H9 (cell line): ENCODE measurements at places on chromosomes 5 and 9.

DNA sequence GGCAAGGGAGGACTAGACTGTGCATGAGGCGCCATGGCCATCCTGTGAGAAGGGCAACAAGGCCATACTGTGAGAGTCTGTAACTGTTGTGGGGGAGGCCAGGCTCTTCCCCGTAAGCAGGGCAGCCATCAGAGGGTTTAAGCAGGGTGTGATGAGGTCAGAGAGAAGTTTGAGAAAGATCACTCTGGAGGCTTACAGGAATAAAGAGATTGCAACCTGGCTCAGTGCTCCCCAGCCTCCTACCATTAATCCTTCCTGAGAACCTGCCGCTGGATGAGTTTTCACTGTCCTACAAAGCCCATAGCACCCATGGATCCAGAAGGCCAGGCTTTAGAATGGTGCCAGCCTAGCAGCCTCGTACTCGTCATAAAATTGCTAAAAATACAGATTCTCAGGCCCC lies 14.4 kb upstream of the TRMT10B start:
- no peak for DNase-seq

GRCh38 chr5:134427540-134428041 lies 15.9 kb upstream of the CDKN2AIPNL start:
- peak; percentile 70 for DNase-seq

- DNase-seq: no peak
Observed at GRCh38 chr5:143076377-143076776, 306.2 kb downstream of the ARHGAP26 start.

- no peak for DNase-seq
Observed at GRCh38 chr5:7884491-7885267, 15.7 kb downstream of the MTRR start.

GRCh38 chr5:105030153-105030552 lies 1467.6 kb upstream of the NUDT12 start:
- DNase-seq: no peak

- DNase-seq: no peak
Observed at GRCh38 chr9:86962692-86963091, 15.4 kb upstream of the GAS1 start.

GRCh38 chr9:71858102-71858798 lies 52.7 kb downstream of the ABHD17B start:
- no peak for DNase-seq

DNA sequence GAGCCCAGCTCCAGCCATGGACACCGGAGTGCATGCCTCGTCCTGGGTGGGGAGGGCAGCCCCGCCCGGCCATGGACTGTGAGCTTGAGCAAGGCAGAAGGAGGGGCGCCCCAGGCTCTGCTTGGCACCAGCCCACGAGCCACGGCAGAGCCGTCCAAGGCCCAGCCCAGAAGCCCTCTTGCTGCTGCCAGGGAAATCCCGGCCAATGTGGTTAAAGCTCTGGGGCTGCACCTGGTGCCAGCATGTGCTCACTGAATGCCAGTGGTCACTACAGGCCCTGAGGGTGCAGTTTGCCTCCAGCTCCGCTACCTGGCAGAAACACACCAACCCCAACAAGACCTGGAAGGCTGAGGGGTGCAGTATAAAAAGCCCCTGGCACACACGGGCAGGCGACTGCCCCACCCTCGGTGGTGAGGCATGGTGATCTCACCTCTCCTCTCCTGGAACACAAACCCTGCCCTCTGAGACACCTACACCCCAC lies 11.8 kb downstream of the BRD3 start:
- DNase-seq: no peak

DNA sequence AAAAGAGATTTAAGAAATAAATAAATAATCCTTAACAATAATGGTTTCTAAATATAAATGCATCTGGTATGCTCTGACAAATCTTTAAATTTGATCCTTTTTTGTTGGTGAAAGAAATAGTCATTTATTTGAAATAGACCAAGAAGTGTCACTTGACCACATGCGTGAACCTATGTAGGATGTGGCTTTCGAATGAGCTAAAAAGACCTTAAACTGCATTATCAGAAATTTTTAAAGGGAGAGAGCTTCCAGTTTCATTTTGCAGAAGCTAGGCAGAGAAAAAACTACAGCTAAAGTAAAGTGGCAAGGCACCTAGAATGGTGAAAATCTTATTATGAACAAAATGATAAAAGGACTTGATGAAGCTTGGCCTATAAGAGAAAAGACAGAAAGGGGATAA lies 309.2 kb upstream of the EFNA5 start:
- DNase-seq: no peak

DNA sequence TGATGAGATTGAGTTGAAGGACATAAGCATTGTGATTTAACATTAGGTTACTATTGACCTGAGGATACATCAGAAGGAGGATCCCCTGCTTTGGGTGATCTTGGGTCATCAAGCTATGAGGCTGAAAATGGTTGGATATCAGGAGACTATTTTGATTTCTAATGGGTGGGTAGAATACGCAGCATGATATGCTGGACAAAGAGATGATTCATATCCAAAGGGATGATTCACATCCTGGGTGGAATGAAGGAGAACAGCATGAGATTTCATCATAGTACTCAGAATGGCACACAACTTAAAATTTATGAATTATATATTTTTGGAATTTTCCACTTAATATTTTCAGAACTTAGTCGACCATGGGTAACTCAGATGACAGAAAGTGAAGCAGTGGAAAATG lies 1759.5 kb upstream of the C9orf72 start:
- DNase-seq: no peak

GRCh38 chr9:96279932-96280331 lies 22.0 kb downstream of the HSD17B3 start:
- no peak for DNase-seq

- no peak for DNase-seq
Observed at GRCh38 chr9:107390778-107391177, 98.8 kb downstream of the KLF4 start.
